Activated naive CD4-positive, alpha-beta T cell treated with anti-CD3 and anti-CD28 coated beads for 36 hours (primary cell): ENCODE measurements at places on chromosomes 2 and 18. TPM values are rescaled to one million over a fixed set of nuclear protein-coding genes. Genes with fewer than 3 reads are reported as not detected.
A peak's percentile ranks its signal among the peaks of the same experiment; 100 is the strongest.

DNA sequence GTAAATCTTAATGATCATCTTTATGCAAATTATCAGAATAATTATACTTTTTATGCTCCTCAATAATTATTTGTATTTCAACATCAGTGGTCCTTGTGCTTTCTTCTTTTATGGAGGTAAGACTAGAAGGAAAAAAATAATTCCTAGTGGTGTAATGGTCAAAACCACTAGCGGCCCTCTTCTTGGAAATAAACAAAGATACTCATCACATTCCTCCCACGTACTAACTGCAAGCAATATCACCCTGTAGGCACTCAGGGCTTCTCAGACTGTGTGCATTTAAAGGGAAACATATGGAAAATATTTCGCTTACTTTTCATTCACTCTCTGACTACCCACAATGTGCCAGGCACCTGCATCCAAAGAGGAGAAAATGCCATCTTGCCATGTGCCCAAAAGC is 263.7 kb downstream of the DOK6 start:
- no peak for DNase-seq

- DNase-seq: peak; percentile 58
These were observed 28.9 kb upstream of the IER3IP1 start for GRCh38 chr18:47204908-47205522.

- DNase-seq: no peak
These were observed 304.4 kb upstream of the ZC3H15 start for GRCh38 chr2:186181625-186182024.

DNA sequence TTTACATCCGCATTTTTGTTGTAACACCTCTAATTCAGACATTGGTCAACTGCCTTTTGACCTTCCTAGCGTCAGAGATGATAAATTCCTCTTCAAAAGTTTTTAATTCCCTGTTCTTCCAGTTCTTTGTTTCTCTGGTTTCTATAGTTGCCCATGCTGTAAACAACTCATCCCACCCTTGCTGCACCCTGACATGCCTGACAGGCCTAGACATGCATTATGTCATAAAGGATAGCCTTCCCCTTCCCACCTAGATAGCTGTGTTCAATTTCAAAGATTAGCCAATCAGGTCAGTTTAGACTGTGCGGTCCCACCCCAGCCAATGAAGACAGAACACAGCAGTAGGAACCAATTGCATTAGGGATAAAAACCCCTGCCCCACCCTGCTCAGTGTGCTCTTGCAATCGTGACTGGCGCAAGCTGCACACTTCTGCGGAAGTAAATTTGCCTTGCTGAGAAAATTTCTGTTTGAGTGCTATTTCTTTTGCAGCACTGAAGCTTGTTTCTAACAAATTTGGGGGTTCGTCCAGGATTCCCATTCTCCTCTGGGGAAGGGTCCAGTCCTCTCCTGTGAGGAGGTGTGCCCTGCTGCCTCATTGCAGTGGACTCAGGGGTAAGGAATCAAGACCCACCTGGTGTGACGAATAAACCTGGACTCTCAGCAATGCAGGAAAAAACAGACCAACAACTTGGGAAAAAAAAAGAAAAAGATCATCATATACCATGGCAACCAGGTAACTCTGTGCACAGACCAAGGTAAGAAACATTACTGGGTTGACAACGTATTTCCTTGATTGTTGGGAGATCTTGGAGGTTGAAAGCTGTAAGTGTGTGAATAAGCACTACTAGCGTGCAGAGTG is 9.1 kb upstream of the SAP130 start:
- DNase-seq: no peak

Gene VPS4B
- 30.1 TPM for total RNA-seq

- DNase-seq: no peak
These were observed 66.5 kb upstream of the THUMPD2 start for GRCh38 chr2:39845460-39846146.
